Stimulated activated CD8-positive, alpha-beta memory T cell treated with anti-CD3 and anti-CD28 coated beads, Interleukin-7, amount 100 ng/mL, for 24 hours (primary cell): ENCODE measurements at places on chromosomes 3 and 15.

GRCh38 chr15:56356616-56357015 lies 8.6 kb upstream of the TEX9 start:
- no peak for DNase-seq

GRCh38 chr3:4036046-4036445 lies 236.8 kb downstream of the LRRN1 start:
- DNase-seq = no peak

- no peak for DNase-seq
Measured at GRCh38 chr15:35095941-35096340, 10.8 kb upstream of the NANOGP8 start.

DNA sequence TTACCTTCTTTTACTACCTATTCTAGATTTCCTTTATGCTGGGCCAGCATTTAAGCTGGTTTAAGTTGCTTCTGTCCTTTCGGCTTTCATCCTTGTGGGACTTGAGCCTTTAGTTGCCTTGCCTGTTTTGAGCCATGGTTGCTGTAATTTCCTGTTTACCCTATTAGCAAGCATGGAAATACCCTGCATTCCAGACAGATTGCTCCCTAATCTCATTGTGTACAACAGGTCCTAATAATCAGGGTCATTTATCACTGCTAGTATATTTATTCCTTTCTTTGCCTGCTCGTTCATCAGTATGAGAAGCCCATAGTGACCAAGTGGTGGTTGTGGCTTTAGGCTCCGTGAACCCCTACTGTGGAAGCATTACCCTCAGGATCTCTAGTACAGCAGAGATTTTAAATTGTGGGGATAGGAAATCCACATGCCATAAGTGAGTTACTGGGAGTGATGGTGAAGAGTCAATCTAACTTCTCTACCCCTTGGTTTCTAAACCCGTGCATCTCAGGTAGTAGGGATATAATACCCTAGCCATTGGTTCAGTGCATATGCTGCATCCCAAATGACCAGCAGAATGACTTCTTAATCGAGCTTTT lies 31.9 kb downstream of the NCK1 start:
- DNase-seq = no peak

- DNase-seq = no peak
Measured at GRCh38 chr3:133781570-133781969, 24.0 kb upstream of the SRPRB start.

- no peak for DNase-seq
Measured at GRCh38 chr15:88299497-88299896, 43.0 kb upstream of the NTRK3 start.

DNA sequence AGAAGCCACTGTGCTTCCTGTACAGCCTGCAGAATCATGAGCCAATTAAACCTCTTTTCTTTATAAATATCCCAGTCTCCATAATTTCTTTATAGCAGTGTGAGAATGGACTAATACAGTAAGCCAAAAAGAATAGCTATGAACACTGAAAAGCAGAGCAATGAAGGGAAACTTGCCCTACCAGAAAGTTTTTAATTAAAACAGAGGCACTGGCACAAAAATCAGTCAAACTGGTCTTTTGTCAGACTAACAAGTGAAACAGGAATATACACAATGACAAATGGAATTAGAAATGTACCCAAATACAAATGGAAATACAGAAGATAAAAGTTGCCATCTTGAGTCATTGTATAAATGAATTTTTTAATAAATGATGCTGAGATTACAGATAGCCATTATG lies 40.5 kb downstream of the POLQ start:
- no peak for DNase-seq
